Activated CD4-positive, alpha-beta memory T cell treated with anti-CD3 and anti-CD28 coated beads, Interleukin-2, amount 10 ng/mL, durations not matched to agents 7 days and 5 days (primary cell): ENCODE measurements at places on chromosomes 3 and 15.

GRCh38 chr3:47870702-47871260, 67.8 kb downstream of the DHX30 start:
- H3K27me3 ChIP-seq: no peaks in the 10 kb centered on the region
- no peaks in the 10 kb centered on the region for H3K4me1 ChIP-seq
- peaks cover 36% of the 10 kb centered on the region for H3K36me3 ChIP-seq

DNA sequence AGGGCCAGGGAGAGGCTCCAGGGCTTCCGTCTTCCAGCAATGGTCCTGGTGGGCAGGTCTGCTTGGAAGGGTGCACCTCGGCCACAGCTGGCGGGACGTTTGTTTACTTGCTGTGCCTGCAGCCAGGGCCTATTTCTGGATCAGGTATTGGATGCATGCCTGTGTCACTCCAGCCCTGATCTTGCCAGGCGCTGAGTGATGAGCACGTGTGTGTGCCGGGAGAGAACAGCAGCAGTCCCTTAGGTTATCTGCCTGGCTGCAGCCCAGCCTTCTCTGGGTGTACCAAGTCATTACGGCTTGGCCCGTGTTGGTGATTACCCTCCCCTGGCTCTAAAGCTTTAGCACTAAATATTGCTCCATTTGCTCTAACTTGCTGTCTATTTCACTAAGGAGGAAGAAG, 14.9 kb downstream of the CCDC32 start:
- no peak for DNase-seq
- H3K36me3 ChIP-seq: peaks cover 42% of the 10 kb centered on the region
- no peak overlapping the region for H3K4me3 ChIP-seq
- no peaks in the 10 kb centered on the region for H3K27me3 ChIP-seq
- no peak overlapping the region for H3K27ac ChIP-seq

GRCh38 chr3:8984526-8984925, 21.3 kb upstream of the RAD18 start:
- H3K27me3 ChIP-seq: peaks cover 19% of the 10 kb centered on the region
- peaks cover 2% of the 10 kb centered on the region for H3K4me1 ChIP-seq
- no peak overlapping the region for H3K4me3 ChIP-seq
- H3K36me3 ChIP-seq: no peaks in the 10 kb centered on the region
- DNase-seq: no peak

DNA sequence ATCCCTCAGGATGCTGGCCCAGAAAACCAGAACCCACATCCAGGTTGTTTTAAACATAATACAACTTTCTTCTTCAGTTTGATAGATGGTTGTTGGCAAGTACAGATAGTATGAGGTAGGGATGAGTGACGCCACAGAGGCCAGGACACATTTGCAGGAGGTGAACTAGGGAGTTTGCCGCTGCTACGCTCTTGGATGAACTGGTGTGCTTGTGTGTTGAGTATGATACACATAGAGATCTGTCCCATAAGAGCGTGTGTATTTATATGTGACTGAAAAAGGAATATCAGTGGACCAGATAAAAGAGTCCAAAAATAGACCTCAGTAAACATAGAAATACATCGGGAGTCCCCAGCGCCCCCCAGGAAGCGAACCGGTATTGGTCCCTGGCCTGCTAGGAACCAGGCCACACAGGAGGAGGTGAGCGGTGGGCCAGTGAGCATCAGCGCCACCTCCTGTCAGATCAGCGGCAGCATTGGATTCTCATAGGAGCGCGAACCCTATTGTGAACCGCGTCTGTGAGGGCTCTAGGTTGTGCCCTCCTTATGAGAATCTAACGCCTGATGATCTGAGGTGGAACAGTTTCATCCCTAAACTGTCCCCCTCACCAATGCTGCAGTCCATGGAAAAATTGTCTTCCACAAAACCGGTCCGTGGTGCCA, 98.1 kb downstream of the LRRK1 start:
- H3K27me3 ChIP-seq: peaks cover 5% of the 10 kb centered on the region
- no peaks in the 10 kb centered on the region for H3K4me1 ChIP-seq
- no peak overlapping the region for H3K4me3 ChIP-seq
- H3K27ac ChIP-seq: no peak overlapping the region

GRCh38 chr15:71880276-71880675, 69.9 kb downstream of the NR2E3 start:
- H3K27ac ChIP-seq: no peak overlapping the region
- peaks cover 4% of the 10 kb centered on the region for H3K36me3 ChIP-seq
- no peak overlapping the region for H3K4me3 ChIP-seq
- H3K4me1 ChIP-seq: no peaks in the 10 kb centered on the region
- no peak for DNase-seq

- no peak for DNase-seq
- peaks cover 64% of the 10 kb centered on the region for H3K4me1 ChIP-seq
- no peaks in the 10 kb centered on the region for H3K27me3 ChIP-seq
- peaks cover 19% of the 10 kb centered on the region for H3K36me3 ChIP-seq
These were observed 10.8 kb downstream of the BHLHE40 start for GRCh38 chr3:4990069-4990468.

DNA sequence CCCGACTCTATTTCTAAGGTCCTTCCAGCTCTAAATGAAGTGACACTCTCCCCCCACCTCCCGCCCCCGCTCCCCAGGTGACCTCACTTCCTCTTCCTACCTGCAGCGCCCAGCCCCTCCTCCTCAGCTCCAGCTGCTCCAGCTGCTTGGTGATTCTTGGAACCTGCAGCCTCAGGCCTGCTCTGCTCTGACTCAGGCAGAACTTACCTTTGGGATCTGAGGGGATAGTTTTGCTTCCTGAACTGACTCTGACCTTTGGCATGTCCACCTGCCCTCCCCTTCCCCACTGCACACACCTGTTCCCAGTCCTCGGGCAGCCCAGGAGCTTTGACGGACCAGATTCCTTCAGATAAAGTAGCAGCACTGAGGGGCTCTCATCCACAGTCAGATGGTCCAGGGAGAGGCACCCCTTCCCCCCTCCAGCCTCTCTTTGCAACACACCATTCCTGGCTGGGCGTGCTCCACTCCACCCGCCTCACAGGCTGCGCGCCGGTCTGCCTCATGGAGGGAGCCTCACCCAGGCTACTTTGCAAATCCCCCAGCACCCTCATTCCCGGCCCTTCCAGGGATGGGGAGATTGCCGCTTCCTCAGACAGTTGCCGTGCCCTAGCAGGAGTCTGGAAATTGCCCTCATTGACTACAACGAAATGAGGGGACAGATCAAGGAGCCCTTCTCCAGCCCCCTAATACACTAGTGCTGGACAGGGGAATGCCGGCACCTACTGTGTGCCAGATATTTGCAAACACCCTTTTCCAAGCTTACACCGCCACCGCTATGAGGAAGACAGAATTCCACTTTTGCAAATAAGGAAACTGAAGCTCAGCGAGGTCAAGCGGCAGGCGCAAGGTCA, 692 bp upstream of the C15orf39 start:
- DNase-seq: peak; percentile 61
- H3K27me3 ChIP-seq: no peaks in the 10 kb centered on the region
- H3K4me3 ChIP-seq: peak overlapping the region; percentile 92
- peaks cover 24% of the 10 kb centered on the region for H3K36me3 ChIP-seq
- peaks cover 57% of the 10 kb centered on the region for H3K4me1 ChIP-seq

GRCh38 chr3:126765187-126766069, 61.4 kb downstream of the CHCHD6 start:
- no peak for DNase-seq
- peaks cover 2% of the 10 kb centered on the region for H3K36me3 ChIP-seq
- H3K4me3 ChIP-seq: no peak overlapping the region
- no peaks in the 10 kb centered on the region for H3K4me1 ChIP-seq

DNA sequence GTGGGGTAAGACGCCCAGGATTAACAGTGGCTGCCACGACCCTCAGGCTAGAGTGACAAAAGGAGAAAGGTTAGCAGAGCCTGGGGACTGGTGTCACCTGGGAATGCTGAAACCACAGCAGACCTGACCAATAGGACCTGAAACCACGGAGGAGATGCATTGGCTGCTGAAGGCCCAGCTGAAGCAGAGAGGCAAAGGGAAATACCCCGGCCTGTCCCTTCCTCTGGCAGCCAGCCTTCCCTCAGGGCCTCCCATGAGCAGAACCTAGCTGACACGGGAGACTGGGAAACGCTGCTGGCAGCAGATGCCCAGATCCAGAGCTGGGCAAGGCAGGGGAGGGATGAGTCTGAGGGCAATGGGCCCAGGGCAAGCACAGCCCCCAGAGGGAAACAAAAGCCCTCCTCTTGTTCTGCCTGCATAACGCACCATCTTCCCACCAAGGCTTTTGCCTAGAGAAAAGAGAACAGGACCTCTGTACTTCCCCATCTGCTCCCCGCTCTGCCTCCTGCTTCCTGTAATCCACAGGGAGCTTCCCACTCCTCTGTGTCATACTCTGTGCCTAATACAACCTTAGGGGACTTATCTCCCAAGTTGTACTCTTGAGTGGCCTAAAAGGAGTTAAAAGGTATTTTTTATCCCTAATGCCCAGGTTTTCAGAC, 216.2 kb downstream of the ABHD5 start:
- H3K4me1 ChIP-seq: no peaks in the 10 kb centered on the region
- no peak overlapping the region for H3K4me3 ChIP-seq
- peaks cover 7% of the 10 kb centered on the region for H3K27me3 ChIP-seq
- no peak for DNase-seq

GRCh38 chr3:169968224-169968885, 1.7 kb downstream of the SEC62 start:
- H3K4me3 ChIP-seq: peak overlapping the region; percentile 85
- H3K27ac ChIP-seq: no peak overlapping the region
- peaks cover 17% of the 10 kb centered on the region for H3K36me3 ChIP-seq
- peaks cover 42% of the 10 kb centered on the region for H3K4me1 ChIP-seq
- DNase-seq: no peak

GRCh38 chr3:120113128-120114116, 19.2 kb upstream of the GSK3B start:
- peaks cover 3% of the 10 kb centered on the region for H3K27me3 ChIP-seq
- H3K27ac ChIP-seq: no peak overlapping the region
- H3K4me3 ChIP-seq: no peak overlapping the region
- no peaks in the 10 kb centered on the region for H3K4me1 ChIP-seq
- no peaks in the 10 kb centered on the region for H3K36me3 ChIP-seq

DNA sequence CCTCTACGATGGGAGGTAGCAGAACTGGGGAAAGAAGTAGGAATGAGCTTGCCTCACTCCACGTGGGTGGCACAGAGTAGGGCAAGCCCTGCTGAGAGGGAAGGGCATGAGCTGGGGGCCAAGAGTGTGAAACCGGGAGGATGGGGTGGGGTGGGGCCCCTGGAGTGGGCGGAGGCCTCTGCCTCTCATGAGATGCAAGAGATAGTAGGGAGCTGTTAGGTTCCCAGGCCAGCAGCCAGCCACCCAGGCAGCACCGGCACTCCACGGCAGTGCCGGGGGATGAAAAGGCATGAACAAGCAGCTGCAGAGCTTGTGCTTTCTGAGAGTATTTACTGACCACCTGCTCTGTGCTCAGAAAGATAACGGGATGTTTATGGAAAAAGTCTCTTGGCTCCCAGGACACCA, 24.4 kb upstream of the PLA2G4E start:
- H3K4me3 ChIP-seq: no peak overlapping the region
- H3K4me1 ChIP-seq: peaks cover 20% of the 10 kb centered on the region
- no peak for DNase-seq

- H3K27me3 ChIP-seq: peaks cover 12% of the 10 kb centered on the region
- H3K36me3 ChIP-seq: no peaks in the 10 kb centered on the region
- H3K4me1 ChIP-seq: peaks cover 12% of the 10 kb centered on the region
- no peak overlapping the region for H3K27ac ChIP-seq
- H3K4me3 ChIP-seq: no peak overlapping the region
These were observed 130.8 kb downstream of the MYLK start for GRCh38 chr3:123753286-123753685.

DNA sequence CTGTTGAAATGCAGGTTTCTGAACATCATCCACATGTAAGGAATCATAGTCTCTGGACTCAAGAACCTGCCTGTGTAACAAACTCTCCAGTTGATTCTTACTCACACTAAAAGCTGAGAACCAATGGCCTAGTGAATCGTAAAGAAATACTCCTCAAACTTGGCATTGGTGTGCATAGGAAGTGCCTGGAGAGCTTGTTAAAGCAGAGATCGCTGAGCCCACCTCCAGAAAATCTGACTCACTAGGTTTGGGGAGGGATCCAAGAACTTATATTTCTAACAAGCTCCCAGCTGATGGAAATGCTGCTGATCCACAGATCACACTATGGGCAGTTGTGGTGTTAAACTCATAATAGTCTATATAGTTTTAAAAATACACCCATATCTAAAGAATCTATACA, 55.8 kb upstream of the LMCD1 start:
- H3K27me3 ChIP-seq: peaks cover 1% of the 10 kb centered on the region
- H3K4me3 ChIP-seq: no peak overlapping the region
- DNase-seq: no peak
- no peaks in the 10 kb centered on the region for H3K36me3 ChIP-seq
- no peaks in the 10 kb centered on the region for H3K4me1 ChIP-seq

GRCh38 chr3:107387555-107387954, 10.3 kb downstream of the CCDC54 start:
- no peaks in the 10 kb centered on the region for H3K36me3 ChIP-seq
- H3K27me3 ChIP-seq: peaks cover 11% of the 10 kb centered on the region
- no peak overlapping the region for H3K4me3 ChIP-seq
- no peaks in the 10 kb centered on the region for H3K4me1 ChIP-seq
- H3K27ac ChIP-seq: no peak overlapping the region
- DNase-seq: no peak

GRCh38 chr3:142808103-142808917, 80.6 kb downstream of the PCOLCE2 start:
- H3K27ac ChIP-seq: no peak overlapping the region
- H3K4me3 ChIP-seq: no peak overlapping the region
- no peaks in the 10 kb centered on the region for H3K36me3 ChIP-seq
